ENCODE measurements at places on chromosomes 2 and 18.
A peak's percentile ranks its signal among the peaks of the same experiment; 100 is the strongest.

DNA sequence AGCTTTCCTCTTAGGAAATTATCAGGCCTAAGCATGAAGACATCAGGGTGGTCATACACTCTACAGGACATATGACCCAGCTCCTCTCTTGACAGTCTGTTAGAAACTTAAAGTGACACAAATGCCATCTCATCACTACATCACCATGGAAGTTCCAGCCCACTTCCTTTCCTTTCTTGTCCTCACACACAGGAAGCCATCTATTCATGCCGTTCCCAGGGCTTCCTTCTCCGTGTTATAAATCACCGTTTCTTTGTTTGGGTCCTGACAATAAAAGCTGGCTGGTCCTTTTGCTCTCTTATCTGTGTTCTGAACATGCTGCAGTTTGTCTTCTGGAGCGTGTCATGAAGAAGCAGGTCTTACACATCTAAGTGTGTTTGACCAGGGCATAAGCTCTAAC lies 692.1 kb upstream of the CELF4 start:
- no peak for DNase-seq

- DNase-seq, result peak; percentile 87
Observed at GRCh38 chr2:181430406-181431118, 26.6 kb upstream of the ITGA4 start.

DNA sequence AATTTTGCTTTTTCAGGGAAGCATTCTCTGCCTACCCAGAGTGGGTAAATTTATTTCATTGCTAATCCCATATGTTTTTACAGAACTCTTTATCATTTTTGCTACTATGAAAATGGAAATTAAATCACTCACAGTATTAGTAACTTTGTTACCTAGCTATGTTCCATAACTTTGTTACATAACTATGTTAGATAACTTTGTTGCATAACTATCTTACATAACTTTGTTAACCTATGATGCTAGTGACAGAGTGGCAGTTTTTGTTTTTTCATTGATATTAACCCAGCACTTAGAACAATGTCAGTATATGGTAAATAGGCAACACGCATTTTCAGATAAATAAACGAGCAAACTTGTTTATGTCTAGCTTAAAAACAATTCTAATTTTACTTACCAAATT lies 286.6 kb downstream of the LRP1B start:
- no peak for DNase-seq

GRCh38 chr2:64873472-64873924 lies 115.7 kb upstream of the SLC1A4 start:
- peak; percentile 52 for DNase-seq

GRCh38 chr18:48679236-48679635 lies 140.4 kb downstream of the CTIF start:
- peak; percentile 24 for DNase-seq

DNA sequence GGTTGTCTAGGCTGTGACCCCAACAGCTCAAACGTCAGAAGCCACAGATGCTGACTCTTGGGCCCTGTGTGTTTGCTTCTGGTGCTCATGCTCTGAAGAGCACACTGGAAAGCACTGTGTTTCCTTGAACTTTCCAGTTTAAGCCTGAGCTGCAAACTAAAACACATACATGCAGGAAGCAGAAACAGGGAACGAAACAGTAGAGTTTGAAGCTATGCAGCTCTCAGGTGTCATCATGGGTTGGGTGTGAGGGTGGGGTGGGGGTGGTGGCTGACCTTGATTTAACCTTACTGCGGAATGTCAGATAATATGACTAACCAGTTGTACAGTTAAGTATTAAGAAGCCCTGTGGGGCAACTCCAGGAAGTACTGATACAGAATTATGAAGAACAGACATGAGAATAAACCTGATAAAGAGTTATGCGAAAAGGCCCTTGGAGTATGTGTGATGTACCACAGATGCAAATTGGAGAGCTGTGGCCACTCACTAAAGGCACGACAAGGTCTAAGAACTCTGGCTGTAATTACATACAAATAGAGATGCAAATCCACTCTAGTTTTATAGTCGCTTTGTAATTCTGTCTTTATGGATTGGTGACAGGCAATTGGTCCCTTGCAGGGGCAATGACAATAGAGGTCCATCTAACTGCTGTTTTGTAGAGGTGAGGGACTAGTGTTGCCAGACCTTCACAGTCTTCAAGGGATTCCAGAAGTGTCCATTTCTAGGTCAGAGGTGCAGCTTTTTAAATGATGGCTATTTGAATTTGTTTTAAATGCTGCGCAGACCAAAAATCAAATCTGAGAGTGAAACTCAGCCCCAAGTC lies 273.1 kb downstream of the NAPG start:
- DNase-seq, result no peak

- no peak for DNase-seq
Observed at GRCh38 chr2:62662554-62662953, 43.0 kb upstream of the EHBP1 start.

All from hematopoietic multipotent progenitor cell treated with erythropoietin and hydrocortisone succinate and interleukin-3 and kit ligand, for 8 days (in vitro differentiated cells).